ENCODE measurements at places on chromosomes 6 and 20.

DNA sequence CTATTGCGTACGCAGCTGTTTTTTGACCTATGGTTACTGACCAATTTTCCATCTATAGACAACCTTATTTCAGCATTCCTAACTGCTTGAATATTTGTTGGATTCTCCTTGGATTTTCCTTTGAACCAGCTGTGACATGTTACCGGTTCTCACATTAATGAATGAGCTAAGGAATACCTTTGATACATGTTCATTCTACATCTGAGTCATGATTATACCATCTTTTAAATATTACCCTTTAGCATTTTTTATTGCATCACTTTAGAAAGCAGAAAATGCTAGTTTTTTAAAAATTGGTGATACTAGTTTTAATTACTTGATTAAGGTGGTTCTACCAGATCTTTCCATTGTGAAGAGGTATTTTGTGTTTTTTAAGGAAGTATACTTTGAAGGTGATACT lies 1.9 kb upstream of the IGF2R start:
- DNase-seq, result no peak

- DNase-seq, result no peak
Measured at GRCh38 chr6:52359403-52359802, 2.5 kb upstream of the PAQR8 start.

DNA sequence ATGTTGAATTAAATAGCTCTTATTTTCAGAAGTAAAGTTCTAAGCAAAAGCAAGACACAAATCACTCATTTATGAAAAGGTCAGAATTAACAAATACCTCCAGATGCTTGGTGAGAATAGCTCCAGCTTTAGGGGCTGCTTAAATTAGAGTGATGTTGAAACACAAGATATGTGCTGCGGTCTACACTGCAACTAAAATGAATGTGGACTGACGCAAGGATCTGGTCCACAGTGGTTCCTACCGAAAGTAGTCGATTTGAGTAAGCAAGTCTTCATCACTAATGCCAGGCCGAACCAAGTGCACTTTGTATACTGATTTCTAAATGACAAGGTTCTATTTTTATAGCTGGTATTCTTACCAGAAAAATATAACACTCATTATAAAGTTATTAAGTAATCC lies 96.3 kb downstream of the PRDM1 start:
- no peak for DNase-seq

- DNase-seq, result peak; percentile 92
Measured at GRCh38 chr6:24581084-24581669, 64.8 kb downstream of the KIAA0319 start.

GRCh38 chr6:170080169-170080827 lies 210.6 kb downstream of the DLL1 start:
- DNase-seq, result no peak

GRCh38 chr20:32828029-32828680 lies 8.4 kb downstream of the MAPRE1 start:
- no peak for DNase-seq

- no peak for DNase-seq
Measured at GRCh38 chr6:68094070-68094469, 541.0 kb upstream of the ADGRB3 start.

- no peak for DNase-seq
Measured at GRCh38 chr20:61045876-61046585, 206.0 kb upstream of the CDH4 start.

DNA sequence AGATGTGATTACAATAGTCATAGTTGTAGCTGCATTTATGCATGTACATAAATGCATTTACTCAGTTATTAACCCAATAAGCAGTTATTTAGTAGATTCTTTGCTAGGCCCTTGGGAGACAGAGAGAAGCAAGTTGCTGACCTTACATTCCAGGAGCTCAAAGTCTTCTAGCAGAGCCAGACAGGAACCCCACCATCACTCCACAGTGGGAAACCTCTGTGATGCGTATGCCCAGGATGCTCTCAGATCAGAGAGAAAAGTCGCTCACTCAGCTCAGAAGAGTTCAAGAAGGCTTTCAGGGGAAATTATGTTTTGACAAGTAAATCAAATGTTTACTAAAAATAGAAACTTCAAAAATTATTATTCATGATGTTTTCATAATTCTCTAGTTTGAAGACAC lies 146.3 kb upstream of the EXOC2 start:
- no peak for DNase-seq

- DNase-seq, result no peak
Measured at GRCh38 chr6:153048631-153049030, 46.1 kb upstream of the MTRF1L start.

DNA sequence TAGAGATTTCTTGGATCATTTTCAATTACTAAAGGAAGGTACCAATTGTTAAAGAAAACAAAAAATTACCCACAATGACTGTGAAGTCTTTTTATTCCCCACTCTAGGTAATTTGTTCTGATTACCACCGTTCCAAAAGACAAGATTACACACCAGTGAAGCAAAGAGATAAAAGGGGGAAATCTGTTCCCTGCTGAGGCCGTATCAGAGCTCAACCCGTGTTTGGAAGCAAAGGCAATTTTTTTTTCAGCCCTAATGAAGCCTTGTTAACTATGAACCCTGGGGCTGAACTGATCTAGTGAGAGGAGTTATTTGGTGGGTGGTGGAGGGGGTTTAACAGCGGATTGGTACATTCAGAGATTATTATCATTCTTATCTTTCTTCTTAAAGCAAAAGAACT lies 128.5 kb downstream of the ALDH8A1 start:
- DNase-seq, result no peak

- peak; percentile 76 for DNase-seq
Measured at GRCh38 chr6:166638573-166638964, 11.5 kb upstream of the RPS6KA2 start.

GRCh38 chr6:130560231-130560630 lies 194.4 kb downstream of the TMEM200A start:
- no peak for DNase-seq

DNA sequence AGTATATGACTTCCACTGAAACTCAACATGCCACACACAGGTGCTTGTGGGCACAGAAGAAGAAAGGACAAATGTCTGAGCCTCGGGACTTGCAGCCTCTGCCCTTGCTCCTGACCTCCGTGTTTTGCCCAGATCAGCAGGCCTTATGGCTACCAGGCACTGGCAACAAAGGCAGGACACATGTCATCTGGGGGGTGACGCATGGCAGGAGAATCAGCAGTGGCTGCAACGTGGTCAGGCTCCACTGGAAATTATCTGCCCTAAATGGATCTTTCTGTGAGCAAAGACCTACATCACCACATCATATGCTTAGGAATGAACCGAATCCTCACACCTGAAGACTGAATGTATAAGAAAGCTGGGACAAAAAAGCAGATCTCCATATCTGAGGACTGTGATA lies 78.9 kb downstream of the ELOVL5 start:
- DNase-seq, result no peak

GRCh38 chr20:58573986-58574385 lies 58.8 kb upstream of the APCDD1L start:
- DNase-seq, result no peak

DNA sequence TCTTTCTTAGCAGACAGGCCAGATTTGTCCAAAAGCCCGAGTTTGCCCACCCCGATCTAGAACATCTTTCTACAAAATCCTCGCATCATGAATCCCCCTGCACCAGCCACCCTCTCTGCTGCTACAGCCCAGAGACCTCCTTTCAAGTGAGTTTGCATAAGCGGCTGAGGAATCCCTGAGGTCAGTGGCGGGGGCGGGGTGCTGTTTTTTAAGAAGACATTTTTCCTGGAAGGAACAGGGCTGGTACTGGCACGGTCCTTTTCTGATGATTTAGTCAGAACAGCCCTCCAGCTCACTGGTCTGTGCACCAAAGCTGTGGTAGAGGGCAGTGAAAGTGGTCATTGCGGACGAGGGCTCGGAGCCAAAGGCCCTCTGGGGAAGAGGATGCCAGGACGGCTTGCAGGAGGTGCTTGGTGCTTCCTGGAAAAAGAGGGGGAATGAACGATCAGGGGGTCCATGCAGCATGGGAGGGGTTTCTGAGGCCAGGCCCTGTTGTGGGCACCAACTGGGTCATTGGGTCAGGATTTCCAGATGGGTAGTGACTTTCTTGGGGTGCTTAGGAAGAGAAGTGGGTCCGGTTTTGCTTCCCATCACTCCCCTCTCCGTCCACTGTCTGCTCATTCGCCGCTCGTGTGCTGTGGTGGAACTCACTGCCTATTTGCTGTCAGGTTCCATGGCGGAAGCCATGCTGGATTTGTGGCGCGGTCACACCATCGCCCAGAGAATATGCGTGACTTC lies 50.4 kb downstream of the GNAS-AS1 start:
- DNase-seq, result no peak

GRCh38 chr6:126035764-126036163 lies 49.4 kb downstream of the TRMT11 start:
- no peak for DNase-seq

- no peak for DNase-seq
Measured at GRCh38 chr6:84536885-84537638, 227.3 kb downstream of the TBX18 start.

- peak; percentile 84 for DNase-seq
Measured at GRCh38 chr6:87879132-87879861, 168.3 kb upstream of the SPACA1 start.

DNA sequence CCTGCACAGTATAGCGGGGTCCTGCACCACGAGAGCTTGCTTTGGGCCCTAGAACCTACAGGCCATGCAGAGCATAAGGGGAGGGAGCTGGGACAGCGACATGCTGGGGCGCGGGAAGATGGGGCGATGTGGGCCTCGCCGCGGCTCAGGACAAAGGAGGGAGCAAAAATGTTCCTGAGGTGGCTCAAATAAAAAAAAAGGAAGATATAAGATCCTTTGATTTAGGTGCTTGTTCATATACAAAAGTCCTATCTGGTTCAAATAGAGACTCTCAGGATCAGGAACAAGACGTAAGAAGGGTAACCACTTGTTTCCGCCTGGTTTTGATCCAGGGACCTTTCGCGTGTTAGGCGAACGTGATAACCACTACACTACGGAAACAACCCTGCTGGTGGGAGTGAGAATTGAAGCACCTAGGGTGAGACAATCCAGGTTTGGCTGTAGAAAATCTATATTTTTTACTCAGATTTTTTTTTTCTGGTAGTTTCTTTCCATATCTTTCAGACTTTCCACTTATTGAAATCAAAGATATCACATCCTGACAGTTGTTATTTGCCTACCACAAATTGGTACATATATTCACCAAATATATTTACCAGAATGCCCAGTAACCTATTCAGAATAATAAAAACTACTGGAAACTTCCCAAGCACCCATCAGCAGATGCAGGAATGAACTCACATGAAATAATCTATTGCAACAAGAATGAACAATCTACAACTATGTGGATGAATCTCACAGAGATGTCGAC lies 177.9 kb upstream of the ZNF184 start:
- DNase-seq, result peak; percentile 46

DNA sequence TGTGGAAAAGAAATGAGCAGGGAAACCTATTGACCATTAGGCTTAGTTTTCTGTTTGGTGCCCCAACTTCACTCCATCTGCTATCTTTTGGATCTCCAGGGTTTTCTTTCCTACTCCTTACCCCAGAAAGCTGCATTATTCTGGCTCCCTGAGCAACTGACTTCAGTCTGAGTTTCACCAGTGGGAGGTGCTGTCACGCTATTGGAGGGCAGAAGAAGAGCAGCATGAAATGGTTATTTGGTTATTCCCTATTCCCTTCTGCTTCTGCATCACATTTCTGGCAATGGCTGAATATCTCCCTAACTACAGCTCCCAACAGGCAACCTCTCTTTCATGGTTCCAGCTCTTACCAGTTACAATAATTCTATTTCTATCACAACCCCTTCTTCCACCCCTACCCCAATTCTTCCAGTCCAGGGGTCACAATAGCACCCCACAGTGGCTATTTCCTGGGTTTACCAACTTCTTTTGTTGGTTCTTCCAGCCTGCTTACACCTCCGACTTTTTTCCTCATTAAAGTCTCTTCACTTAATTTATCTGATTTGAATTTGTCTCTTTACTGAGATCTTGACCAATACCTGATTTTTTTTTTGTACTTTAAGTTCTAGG lies 311.5 kb downstream of the PLCB1 start:
- peak; percentile 45 for DNase-seq

DNA sequence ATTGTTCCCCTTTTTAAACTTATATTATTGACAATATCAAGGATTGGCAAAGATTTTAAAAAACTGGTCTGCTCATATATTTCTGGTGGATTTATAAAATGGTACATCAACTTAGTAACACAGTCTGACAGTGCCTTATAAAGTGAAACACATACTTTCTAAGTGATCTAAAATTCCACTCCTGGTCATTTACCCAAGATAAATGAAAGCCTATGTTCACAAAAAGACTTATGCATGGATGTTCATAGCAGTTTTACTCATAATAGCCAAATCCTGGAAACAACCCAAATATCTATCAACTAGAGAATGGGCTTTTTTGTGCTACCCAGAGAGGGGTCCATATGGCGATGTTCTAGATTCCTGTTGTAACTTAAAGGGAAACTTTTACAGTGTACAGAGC lies 222.4 kb upstream of the FAM83B start:
- no peak for DNase-seq

Measured in Karpas-422 (cell line).